Esophagus mucosa (tissue), 1 donor: ENCODE measurements at places on chromosomes 2 and 18. TPM values are rescaled to one million over a fixed set of nuclear protein-coding genes. Genes with fewer than 3 reads are reported as not detected.
A peak's percentile ranks its signal among the peaks of the same experiment; 100 is the strongest.

CTLA4 gene
- 0.52 TPM for total RNA-seq

NXPH2 gene
- not detected for total RNA-seq

NT5DC4 gene
- not detected for total RNA-seq

GPBAR1 gene
- not detected for total RNA-seq

PCARE gene
- total RNA-seq = 0.08 TPM

DNA sequence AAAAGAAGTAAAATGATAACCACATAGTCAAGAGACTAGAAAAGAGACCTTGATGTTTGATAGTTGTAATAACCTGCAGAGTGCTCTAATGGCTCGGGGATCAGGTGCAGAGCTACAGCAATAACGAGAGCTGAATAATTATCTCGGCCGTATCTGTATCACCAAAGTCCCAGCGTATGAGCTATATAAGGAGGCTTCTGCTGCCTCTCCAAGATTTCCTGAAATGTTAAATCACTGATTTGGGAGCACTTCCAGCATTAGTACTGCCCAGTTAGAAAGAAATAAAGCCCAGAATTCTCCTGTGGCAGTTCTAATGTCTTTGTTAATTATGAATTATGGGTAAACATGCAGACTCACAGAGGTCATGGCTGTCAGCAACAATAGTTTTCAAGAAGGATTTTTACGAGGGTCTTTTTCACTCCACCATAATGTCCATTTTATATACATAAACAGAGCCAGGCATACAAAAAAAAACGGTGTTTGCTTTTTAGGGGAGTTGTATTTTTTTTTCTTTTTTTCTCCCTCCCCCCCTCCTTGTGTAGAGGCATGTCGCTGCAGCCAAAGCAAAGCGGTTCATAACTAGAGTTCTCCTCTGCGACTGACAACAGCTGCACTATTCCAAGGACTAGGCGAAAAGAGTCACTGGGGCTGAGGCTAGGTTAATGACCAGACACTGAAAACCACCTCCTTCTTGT lies 168.3 kb upstream of the VRK2 start:
- no peak for ATAC-seq

DNA sequence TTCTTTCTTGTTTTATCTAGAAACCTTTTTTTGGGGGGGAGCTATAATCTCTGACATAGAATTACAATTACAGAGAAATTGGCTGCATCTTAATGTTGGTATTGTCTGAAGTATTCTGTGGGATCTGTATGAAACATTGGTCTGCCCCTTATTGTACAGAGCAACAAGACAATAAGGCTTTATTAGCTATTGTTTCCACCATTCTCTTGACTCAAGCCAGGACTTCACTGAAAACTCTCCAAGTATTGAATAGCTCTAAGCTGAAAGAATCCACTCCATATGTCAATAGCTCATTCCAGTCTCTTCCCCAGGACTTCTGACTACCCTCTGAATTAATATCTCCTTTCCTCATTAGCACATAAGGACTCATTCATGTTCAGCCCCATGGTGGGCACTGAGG lies 77.8 kb downstream of the RHBDD1 start:
- no peak for ATAC-seq

DNA sequence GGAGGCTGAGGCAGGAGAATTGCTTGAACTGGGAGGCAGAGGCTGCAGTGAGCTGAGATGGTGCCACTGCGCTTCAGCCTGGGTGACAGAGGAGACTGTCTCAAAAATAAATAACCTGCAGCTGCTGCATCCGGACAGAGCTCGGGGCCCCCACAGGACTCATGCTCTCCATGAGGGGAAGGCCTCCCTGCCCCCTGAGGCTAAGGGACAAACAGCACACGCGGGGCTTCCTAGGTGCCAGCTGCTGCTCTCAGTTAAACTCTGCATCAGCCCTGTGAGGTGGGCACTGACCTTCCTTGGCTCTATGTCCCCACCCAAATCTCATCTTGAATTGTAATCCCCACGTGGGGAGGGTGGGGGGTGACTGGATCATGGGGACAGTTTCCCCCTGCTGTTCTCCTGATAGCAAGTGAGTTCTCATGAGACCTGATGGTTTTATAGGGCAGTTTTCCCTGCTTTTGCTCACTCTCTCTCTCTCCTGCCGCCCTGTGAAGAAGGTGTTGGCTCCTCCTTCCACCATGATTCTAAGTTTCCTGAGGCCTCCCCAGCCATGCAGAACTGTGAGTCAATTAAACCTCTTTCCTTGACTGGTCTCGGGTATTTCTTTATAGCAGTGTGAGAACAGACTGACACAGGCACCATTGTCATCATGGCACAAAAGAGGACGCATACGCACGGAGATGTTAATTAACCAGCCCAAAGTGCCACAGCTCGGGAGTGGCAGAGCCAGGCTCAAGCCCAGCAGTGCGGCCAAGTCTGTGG lies 49.9 kb upstream of the TAF1B start:
- ATAC-seq = no peak

- ATAC-seq = peak; percentile 22
Measured at GRCh38 chr18:26052505-26052904, 37.9 kb downstream of the SS18 start.
